ENCODE measurements at places on chromosomes 6 and 20. TPM values are rescaled to one million over a fixed set of nuclear protein-coding genes. Genes with fewer than 3 reads are reported as not detected.

The OXT gene
- not detected for total RNA-seq

The LAMA4 gene
- 0.38 TPM for total RNA-seq

The KIAA0408 gene
- not detected for total RNA-seq

The SLC35B2 gene
- 50.4 TPM for total RNA-seq

The JAG1 gene
- total RNA-seq: 310 TPM

The SNAP25 gene
- total RNA-seq: not detected

The FBXO9 gene
- 31.2 TPM for total RNA-seq

The TSPO2 gene
- not detected for total RNA-seq

The PHACTR3 gene
- total RNA-seq: 32.0 TPM

The DNAH8 gene
- total RNA-seq: not detected

The BHLHE23 gene
- not detected for total RNA-seq

The PSORS1C1 gene
- total RNA-seq: 6.3 TPM

The SLC22A7 gene
- total RNA-seq: not detected

The RAD21L1 gene
- total RNA-seq: under 0.01 TPM

The B4GALT5 gene
- total RNA-seq: 25.2 TPM

The GGTLC1 gene
- total RNA-seq: not detected

The PSORS1C2 gene
- total RNA-seq: not detected

The COX4I2 gene
- total RNA-seq: not detected

The XRN2 gene
- 78.2 TPM for total RNA-seq

The SCUBE3 gene
- not detected for total RNA-seq

The PPP1R3G gene
- 1.8 TPM for total RNA-seq

The RIPOR3 gene
- 0.53 TPM for total RNA-seq

The DUSP15 gene
- not detected for total RNA-seq

The ARHGAP18 gene
- total RNA-seq: 4.5 TPM

The NRN1 gene
- total RNA-seq: not detected

The PPP1R16B gene
- 0.26 TPM for total RNA-seq
